ENCODE measurements at places on chromosomes 16 and 17.

- DNase-seq, result no peak
Observed at GRCh38 chr16:88202207-88202745, 180.5 kb upstream of the ZNF469 start.

DNA sequence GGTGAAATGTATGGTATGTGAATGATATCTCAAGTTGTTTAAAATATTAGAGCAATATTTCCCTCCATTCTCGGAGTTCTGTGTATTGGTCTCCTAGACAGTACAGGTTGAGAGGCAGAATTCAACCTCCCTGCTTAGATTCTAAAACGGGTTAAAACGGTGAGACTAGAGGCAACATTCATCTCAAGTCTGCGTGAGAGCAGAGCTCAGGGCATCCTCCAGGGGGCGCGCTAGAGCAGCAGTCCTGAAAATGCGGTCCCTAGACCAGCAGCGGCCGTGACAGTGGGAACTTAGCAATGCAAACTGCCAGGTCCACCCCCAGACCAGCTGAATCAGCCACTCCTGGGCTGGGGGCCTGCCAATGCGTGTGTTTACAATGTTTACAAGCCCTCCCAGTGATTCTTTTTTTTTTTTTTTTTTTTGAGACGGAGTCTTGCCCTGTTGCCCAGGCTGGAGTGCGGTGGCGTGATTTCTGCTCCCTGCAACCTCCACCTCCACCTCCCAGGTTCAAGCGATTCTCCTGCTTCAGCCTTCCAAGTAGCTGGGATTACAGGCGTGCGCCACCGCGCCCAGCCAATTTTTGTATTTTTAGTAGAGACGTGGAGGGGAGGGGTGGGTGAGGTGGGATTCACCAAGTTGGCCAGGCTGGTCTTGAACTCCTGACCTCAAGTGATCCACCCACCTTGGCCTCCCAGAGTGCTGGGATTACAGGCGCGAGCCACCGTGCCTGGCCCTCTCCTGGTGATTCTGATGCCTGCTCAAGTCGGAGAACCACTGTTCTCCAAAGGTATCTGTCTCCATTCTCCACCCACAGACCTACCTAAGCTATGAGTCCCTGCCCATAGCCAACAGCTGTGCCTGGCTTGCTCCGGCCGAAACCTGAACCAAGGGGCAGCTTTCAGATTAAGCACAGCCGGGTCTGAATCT, 24.2 kb downstream of the KLHL36 start:
- peak; percentile 46 for DNase-seq

- DNase-seq, result no peak
Observed at GRCh38 chr16:23877107-23878070, 41.6 kb downstream of the PRKCB start.

GRCh38 chr16:51119556-51119955, 31.5 kb downstream of the SALL1 start:
- no peak for DNase-seq

DNA sequence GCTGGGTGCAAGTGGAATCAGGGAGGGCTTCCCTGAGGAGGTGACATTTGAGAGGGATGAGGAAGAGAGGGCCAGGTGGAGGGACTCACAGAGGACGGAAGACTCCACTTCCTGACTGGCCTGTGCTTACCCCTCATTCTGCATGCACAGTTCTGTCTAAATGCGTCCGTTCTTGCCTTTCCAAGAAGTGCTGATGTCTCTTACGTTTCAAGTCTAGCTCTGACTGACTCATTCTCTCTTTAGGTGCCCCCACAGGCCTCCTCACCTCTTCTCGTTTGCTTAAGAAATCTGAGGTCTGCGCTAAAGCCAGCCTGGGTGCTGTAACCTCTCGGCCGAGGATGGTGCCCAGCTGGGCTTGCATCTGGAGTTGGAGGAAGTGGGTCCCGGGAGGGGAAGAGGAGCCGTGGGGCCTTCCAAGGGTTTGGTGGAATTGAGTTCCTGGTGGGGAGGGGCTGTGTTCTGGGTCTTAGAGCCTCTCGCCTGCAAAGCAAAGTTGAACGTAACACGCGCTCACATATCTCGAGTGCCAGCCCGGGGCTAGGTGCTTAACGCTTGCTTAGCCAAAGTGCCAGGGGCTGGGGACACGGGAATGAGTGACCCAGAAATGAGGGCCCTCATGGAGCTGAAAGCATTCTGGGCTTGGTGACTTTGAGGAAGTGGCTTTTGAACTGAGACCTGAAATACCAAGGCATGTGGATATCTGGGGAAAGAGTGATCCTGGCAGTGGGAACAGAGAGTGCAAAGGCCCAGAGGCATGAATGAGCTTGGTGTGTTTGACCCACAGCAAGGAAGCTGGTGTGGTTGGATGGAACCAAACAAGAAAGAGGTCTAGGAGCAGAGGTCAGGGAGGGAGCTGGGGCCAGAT, 4.8 kb downstream of the IL4R start:
- DNase-seq, result peak; percentile 37

GRCh38 chr16:22252317-22252716, 44.9 kb upstream of the POLR3E start:
- no peak for DNase-seq

DNA sequence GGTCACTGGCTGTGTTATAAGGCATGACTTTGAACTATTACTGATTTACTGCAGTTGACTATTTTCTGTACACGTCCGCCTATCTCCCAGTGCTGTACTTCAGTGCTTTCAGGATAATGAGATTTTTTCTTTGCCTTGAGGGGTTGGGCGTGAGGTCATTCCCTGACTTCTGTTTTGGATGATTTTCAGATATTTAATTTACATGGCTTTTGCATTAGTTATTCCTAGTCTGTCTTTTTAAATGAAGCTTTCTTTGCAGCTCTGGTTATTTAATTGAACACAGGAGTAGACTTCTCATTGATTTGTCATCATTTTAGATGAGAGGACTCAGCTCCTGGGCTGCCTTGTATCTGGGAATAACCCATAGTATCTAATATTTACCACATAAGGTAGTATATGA, 23.7 kb downstream of the WIPF2 start:
- no peak for DNase-seq

DNA sequence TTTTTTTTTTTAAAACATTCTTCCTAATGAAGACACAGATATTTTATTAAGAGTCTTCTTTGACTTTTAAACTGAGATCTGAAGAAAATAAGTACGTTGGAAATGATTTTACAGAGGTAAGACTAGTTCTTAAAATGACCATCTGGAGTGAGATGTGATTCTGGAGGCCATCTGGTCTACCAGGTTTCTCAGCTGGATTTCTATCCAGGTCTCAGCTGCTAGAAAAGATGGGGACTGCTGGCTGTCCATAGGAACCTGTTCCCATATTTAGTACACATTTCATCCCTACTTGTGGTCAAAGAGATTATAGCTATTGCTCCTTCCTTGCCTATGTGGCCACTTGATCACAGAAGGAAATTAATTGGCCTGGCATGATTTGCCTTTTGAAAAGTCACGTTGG, 12.2 kb downstream of the PMFBP1 start:
- DNase-seq, result no peak

DNA sequence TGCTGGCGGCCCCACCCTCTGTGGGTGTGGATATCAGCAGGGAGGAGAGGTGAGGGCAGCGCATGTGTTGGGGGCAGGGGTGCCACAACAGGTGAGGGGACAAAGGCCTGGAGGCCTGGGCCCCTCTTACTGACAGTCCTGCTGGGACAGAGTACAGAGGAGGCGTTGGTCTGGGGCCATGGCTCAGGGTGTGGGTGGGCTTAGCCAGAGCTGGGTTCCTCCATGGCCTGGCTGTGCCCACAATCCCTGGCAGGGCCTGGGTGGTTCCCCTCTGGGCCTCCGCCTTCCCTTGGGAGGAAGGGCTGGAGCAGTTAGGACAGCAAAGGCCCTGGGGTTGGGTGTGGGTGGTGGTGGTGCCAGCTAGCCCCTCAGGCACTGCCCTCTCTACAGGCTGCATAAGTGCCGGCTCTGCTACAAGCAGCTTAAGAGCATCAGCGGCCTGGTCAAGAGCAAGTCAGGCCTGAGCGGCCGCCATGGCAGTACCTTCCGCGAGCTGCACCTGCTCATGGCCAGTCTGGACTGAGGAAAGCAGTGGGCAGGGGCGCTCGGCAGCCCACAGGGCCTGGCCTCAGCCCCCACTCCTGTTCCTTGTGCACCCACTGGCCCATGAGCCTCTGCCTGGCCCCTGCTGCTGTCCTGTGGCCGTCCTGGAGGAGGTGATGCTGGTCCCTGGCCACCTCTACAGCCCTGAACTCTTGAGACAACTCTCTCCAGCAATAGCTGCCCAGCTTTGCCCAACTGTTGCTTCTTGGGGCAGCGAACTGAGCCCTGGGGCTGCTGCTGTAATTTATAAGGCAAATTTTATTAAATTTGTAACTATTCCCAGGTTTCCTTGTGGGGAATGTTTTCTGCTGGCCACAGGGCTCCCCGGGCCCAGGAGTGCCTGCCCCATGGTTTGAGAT, 21.1 kb downstream of the KATNB1 start:
- no peak for DNase-seq

DNA sequence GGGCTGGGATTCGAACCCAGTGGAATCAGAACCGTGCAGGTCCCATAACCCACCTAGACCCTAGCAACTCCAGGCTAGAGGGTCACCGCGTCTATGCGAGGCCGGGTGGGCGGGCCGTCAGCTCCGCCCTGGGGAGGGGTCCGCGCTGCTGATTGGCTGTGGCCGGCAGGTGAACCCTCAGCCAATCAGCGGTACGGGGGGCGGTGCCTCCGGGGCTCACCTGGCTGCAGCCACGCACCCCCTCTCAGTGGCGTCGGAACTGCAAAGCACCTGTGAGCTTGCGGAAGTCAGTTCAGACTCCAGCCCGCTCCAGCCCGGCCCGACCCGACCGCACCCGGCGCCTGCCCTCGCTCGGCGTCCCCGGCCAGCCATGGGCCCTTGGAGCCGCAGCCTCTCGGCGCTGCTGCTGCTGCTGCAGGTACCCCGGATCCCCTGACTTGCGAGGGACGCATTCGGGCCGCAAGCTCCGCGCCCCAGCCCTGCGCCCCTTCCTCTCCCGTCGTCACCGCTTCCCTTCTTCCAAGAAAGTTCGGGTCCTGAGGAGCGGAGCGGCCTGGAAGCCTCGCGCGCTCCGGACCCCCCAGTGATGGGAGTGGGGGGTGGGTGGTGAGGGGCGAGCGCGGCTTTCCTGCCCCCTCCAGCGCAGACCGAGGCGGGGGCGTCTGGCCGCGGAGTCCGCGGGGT, at the start of gene CDH1:
CDH1 (plus strand) TSS at position 247 of the 684 bp plus-strand sequence; CDS start at position 371, 124 bp downstream.
- no peak for DNase-seq

- DNase-seq, result no peak
Observed at GRCh38 chr17:80826955-80827645, 164.5 kb upstream of the CHMP6 start.

- DNase-seq, result no peak
Observed at GRCh38 chr17:39696731-39697130, 3.1 kb upstream of the ERBB2 start.

GRCh38 chr17:4362141-4362540, 4.3 kb downstream of the UBE2G1 start:
- no peak for DNase-seq

DNA sequence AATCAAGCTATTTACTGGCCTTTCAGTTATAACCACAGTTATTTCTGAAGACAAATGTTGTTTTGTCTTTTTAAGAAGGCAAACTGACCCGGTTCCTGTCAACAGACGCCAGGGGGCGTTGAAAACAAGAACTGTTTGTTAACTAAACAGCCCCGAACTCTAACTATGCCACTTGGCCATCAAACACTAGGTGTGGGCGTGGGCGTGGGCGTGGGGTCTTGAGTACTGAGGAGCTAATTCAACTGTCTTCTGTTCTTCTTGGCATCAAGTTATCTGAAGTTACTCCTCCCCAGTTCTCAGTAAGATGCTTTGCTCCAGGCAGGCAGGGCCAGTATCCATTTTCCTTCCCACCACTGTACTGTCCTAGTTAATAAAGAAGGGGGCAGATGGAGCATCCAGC, 63.3 kb upstream of the MTMR4 start:
- peak; percentile 33 for DNase-seq

DNA sequence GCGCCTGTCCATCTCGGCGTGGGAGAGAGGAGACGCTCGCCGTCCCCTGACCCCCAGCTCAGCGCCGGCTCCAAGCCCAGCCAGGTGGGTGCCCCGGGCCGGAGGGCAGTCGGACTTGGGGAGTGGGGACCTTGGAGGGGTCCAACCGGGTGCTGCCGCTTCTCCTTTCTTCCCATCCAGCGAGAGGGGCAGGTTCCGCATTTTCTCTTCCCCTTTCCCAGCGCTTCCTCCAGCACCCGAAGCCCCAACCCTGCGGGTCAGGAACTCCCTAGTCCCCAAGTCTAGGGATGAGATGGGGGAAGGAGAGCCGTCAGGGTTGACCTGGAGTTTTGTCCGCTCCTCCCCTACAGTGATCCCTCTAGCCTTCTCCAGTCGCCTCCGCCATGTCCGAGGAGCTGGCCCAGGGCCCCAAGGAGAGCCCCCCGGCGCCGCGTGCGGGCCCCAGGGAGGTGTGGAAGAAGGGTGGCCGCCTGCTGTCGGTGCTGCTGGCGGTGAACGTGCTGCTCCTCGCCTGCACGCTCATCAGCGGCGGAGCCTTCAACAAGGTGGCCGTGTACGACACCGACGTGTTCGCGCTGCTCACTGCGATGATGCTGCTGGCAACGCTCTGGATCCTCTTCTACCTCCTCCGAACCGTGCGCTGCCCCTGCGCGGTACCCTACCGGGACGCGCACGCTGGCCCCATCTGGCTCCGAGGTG, at the start of gene OTOP2:
OTOP2 (plus strand) TSS at position 24 of the 699 bp plus-strand sequence; CDS start at position 384, 360 bp downstream.
- no peak for DNase-seq

DNA sequence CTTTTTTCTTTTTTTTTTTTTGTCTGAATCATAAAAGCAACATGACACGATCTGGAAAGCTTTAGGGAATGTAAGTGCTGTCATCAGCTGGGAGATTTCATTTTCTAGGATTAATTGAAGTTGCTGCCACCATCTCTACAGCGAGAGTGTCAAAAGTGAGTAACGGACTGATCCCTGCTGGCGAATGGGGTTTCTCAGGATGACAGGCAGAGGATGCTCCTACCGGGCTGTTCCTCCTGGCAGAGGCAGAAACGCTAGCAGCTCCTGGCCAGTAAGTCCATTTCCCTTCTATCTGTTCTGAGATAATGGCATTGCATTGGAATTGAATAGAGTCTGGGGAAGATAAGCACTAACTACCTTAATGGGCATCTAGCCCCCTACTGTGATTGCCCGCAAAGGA, 80.5 kb upstream of the KIFC3 start:
- DNase-seq, result no peak

GRCh38 chr17:75250009-75250471, 11.4 kb downstream of the GGA3 start:
- peak; percentile 66 for DNase-seq

GRCh38 chr16:12158428-12158827, 181.9 kb downstream of the SNX29 start:
- no peak for DNase-seq

DNA sequence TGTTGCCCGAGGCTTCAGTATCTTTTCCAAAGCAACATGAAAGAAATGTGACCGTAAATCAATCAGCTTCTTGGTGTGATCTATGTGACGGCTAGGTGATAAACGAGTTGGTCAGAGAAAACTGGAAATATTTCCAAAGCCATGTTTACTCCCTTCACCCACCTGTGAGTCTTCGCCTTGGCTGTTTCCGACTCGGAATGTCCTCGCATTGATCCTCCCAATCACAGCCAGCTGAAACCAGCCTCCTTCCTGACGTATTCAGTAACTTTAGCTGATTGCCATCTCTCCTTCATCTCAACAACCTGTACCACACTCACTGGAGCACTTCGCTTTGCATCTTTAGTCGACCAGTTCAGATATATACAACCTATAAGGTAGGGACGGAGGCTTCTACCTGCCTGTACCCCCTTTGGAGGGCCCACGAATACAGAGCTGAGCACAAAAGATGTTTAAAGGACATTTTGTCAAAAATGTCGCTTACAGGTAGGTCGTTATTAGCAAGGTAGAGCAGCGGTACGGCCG, 705 bp downstream of the KRABD2 start:
- no peak for DNase-seq
